Activated T-helper 2 cell treated with anti-CD3 and anti-CD28 coated beads, Interferon-gamma antibody, Interleukin-2, Interleukin-4, amounts not matched to agents 10 μg/mL and 5 μg/mL and 100 μg/mL, durations not matched to agents 14 hours and 24 hours and 36 hours (primary cell): ENCODE measurements at places on chromosomes 3 and 15.

DNA sequence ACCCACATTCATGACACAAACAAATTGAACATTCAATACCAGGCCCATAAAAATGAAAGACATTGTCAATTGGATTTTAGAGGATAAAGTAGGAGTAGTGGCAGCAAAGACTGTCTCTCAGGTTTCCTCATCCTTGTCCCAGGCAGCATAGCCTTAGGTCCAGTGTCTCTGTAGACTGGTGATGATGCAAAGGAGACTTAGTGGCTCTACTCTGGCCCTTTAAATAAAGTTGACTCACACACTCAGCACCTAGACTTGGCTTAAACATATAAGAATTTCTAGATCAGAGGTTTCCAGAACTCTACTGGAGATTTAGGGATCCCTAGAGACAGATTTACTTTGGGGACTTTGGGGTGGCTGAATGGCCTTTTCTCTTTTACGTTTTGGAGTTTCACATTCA is 166.6 kb downstream of the NR1D2 start:
- DNase-seq = no peak

DNA sequence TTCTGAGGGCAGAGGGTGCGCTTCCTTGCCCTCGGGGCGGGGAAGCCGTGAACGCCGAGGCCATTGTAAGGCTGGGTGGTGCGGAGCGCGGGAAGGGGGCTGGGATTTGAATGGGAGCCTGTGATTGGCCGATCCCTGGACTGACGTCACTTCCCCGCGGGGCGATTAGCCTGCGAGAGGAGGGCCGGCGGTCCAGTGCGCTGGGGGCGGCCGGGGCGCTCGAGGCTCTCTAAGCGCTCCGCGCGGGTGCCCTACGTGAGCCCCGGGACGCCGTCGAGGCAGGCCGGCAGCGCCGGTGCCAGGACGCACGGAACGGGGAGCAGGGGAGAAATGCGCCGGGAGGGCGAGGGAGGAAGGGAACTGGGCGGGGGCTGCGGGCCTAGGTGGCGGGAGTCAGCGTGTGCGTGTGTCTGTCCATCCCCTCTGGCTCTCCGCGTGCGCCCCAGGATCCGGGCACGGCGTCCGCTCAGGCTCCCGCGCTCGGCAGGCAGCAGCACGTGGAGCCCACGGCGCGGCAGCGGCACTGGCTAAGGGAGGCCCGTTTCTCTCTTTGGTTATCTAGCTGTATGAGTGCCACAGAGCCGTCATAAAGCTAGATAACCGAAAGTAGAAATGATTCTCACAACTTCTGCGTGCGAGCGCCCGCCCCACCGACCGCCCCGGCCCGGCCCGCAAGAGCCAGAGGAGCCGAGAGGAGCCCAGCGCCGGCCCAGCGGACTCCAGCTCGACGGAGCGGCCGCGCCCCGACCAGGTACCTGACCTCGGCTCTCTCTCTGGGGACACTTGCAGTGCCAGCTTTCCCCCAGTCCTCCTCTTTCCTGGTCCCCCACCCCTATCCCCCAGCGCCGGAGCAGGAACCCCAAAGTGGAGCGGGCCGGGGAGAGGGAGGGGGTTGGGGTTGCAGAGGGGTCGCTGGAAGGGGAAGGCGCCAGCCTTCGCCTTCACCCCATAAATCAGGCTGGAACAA is 33.1 kb upstream of the POLG start:
- no peak for DNase-seq

GRCh38 chr15:79948095-79948695 is 22.8 kb downstream of the BCL2A1 start:
- no peak for DNase-seq

- DNase-seq = no peak
Measured at GRCh38 chr15:49101536-49101935, 53.9 kb downstream of the COPS2 start.

GRCh38 chr3:43102773-43103480 is 3.0 kb downstream of the POMGNT2 start:
- DNase-seq = no peak

GRCh38 chr3:160112481-160112880 is 112.7 kb upstream of the C3orf80 start:
- no peak for DNase-seq
